Epithelial cell of umbilical artery (primary cell): ENCODE measurements at places on chromosomes 2 and 18. TPM values are rescaled to one million over a fixed set of nuclear protein-coding genes. Genes with fewer than 3 reads are reported as not detected.

The CELF4 gene
- not detected in 2 replicates for total RNA-seq

The CHRND gene
- not detected in 2 replicates for total RNA-seq

The SULT1C4 gene
- 12.9 and 27.0 TPM in 2 replicates for total RNA-seq

The SIX3 gene
- not detected in 2 replicates for total RNA-seq

The PKP4 gene
- 20.7 and 21.8 TPM in 2 replicates for total RNA-seq

The SCG2 gene
- 0.15 TPM in 1 of 2 replicates, not detected in the other for total RNA-seq

The UGT1A4 gene
- not detected in 2 replicates for total RNA-seq

The RGPD3 gene
- 0.30 and 0.32 TPM in 2 replicates for total RNA-seq

The ARHGAP15 gene
- total RNA-seq = not detected in 2 replicates

The APOB gene
- 0.30 and 0.32 TPM in 2 replicates for total RNA-seq

The MROH2A gene
- total RNA-seq = not detected in 2 replicates

The CHRNG gene
- not detected in 2 replicates for total RNA-seq

The CFAP65 gene
- not detected in 2 replicates for total RNA-seq

The G6PC2 gene
- not detected in 2 replicates for total RNA-seq
